ENCODE measurements at places on chromosomes 3 and 15.

GRCh38 chr15:36601952-36602351, 22.5 kb downstream of the CDIN1 start:
- no peak for DNase-seq

- DNase-seq = no peak
These were observed 1029.3 kb upstream of the CFAP20DC start for GRCh38 chr3:60079076-60079475.

DNA sequence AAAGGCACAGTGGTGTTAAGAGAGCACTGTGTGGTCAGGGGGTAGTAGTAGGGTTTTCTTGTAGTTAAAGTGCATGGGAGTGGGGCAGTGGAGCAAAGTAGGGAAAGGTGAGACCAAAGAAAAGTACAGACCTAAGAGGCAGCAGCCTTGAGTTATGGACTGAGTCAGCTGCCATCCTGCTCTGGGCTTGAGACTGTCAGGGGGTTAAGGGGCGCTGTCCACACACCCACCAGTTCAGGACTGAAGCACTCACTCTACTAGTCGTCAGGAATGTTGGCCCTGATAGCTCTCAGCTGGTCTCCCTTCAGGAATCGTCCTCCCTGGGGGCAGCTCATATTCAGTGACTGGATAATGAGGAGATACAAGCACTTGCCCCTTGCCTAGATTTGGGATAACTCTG, 7.9 kb downstream of the CCR4 start:
- DNase-seq = no peak

GRCh38 chr15:90264671-90265070, 801 bp upstream of the NGRN start:
- DNase-seq = no peak

- no peak for DNase-seq
These were observed 27.1 kb upstream of the LIPC start for GRCh38 chr15:58404722-58405121.

DNA sequence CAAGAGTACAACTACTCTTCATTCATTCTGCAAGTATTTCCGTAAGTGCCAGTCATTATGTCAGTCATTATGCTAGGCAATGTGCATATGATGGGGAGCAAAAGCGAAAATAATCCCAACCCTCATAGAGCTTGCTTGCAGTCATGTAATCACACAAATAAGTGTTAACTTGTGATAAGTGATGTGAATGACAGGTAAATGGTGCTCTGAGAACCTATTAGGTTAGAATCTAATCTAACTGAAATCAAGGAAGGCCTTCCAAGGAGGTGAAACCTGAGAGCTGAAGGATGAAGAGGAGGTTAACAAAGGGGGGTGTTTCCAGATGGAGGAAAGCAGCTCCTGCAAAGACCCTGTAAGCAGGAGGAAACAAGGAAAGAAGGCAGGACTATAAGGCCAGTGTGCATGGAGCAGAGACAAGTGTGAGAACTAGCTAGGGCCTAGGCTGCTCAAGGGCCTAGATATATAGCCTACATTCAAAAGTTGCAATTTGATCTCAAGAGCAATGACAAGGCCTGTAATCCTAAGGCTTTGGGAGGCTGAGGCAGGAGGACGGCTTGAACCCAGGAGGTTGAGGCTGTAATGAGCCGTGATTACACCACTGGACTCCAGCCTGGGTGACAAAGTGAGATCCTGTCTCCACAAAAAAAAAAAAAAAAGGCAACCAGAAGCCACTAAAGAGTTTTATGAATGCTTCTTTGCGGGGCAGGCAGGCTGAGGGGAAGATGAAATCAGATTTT, 5.3 kb downstream of the PTPN9 start:
- no peak for DNase-seq

- DNase-seq = no peak
These were observed 84.0 kb upstream of the PXYLP1 start for GRCh38 chr3:141147657-141148056.

DNA sequence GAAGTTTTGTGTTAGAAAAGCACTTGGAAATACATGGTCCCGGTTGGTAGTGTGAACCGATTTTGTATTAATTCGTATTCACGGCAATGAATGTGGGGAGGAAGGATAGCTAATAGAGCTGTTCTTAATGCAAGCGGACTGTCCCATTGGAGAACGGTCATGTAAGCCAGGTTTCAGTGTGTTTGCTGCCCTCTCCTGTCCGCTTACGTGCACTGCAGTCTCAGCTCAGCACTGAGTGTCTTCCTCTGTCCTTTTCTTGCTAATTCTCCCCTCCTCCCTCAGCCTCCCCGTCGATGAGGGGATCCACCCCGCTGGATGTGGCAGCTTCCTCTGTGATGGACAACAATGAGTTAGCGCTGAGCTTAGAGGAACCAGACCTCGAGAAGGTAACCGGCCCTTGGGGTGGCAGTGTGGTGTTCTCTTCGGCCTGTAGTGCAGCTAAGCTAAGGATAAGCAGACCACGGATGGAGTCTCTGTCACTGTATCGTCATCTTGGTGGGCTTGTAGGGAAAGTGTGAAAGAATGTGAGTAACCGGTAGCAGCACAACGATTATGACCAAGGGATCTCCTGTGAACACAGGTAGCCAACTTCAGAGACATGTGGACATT, 267.5 kb upstream of the CHRM5 start:
- DNase-seq = peak; percentile 8

DNA sequence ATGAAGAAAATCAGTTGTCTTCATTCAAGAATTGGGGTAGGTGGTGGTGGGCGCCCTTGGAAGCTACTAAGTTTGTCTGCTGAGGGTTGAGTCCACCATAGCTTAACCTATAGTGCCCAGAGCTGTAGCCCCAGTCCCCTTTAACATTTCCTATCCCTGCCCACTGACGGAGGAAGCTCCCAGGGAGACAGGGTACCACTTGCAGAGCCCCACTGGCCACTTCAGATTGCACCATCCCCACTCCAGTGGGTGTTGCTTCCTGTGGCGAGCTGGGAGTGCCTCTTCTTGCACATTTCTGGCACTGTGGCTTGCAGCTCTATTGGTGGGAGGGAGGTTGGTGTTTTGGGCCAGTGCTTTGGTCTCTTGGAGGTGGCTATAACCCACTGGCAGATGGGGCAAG, 2.7 kb downstream of the PXYLP1 start:
- no peak for DNase-seq

- no peak for DNase-seq
These were observed 143.6 kb downstream of the NAALADL2 start for GRCh38 chr3:175002732-175003143.

DNA sequence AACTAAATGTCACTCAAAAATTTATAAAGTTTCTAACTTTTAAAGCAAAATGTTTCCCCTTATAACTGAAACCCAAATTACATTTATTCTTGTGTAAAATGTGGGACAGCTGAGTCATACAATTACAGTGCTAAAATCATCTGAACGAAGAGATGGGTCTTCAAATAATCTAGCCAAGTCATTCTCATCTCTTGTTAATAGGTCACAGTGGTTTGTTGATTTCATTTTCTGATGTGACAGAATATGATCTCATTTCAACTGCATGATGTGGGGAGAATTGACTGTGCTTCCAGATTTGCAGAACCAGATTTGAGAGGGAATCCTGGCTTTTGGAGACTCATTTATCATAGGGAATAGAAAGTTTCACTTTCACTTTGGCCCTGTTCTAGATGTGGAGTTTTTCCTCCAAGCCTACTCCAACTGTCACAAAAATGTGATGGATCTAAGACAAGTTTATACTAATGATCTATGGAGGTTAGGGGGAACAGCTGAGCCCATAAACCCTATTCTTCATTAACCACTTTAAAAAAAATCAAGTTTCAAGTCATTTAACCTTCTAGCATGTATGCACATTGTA, 685.0 kb downstream of the PDCD6IP start:
- no peak for DNase-seq

- DNase-seq = no peak
These were observed 59.8 kb downstream of the ZNF860 start for GRCh38 chr3:32041316-32041715.

DNA sequence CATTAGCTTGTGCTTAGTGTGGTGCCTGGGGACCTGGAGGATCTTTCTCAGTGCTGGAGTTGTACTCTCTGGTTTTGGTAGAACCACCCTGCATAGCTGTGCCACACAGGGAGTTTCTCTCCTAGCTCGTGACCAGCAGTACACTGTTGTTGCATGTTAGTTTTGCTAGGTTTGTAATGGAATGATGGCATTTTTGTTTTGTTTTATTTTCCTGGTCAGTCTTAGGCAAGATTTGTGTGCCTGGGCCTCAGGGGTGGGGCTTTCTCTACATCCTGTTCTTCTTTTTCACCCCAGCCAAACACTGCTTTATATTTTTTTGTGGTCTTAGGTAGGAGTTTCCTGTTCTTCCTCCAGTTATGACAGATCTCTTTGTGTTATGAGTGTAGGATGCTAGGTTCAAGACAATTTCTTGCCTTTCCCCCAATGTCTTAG, 534.5 kb upstream of the KCNMB2 start:
- DNase-seq = no peak

DNA sequence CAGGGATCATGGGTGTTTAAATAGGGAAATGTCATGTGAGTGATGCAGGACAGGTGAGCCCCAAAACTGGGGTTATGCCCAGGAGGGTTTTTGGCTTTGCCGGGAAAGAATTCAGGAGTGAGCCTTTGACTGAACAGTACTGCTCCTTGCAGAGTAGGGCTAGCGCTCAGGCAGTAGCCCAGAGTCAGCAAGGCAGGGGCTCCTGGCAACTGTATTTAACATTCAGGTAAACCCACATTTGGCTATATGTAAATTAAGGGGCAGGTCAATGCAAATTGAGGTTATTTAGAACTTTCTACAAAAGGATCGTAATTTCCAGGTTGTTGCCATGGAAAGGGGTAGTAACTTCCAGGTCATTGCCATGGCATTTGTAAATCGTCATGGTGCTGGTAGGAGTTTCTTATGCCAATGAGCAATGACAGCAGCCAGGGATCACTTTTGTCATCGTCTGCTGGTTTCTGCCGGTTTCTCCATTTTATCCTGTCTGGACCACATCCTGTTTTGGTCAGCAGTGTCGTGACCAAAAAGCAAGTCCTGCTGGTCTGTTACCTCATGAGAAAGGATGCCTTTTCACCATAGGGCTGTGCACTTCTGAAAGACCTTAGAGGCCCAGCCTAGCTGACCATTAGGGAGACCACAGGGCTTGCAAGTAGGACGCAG, 24.3 kb downstream of the MTHFS start:
- no peak for DNase-seq

- DNase-seq = no peak
These were observed 26.7 kb downstream of the EAF1 start for GRCh38 chr3:15453991-15454625.

DNA sequence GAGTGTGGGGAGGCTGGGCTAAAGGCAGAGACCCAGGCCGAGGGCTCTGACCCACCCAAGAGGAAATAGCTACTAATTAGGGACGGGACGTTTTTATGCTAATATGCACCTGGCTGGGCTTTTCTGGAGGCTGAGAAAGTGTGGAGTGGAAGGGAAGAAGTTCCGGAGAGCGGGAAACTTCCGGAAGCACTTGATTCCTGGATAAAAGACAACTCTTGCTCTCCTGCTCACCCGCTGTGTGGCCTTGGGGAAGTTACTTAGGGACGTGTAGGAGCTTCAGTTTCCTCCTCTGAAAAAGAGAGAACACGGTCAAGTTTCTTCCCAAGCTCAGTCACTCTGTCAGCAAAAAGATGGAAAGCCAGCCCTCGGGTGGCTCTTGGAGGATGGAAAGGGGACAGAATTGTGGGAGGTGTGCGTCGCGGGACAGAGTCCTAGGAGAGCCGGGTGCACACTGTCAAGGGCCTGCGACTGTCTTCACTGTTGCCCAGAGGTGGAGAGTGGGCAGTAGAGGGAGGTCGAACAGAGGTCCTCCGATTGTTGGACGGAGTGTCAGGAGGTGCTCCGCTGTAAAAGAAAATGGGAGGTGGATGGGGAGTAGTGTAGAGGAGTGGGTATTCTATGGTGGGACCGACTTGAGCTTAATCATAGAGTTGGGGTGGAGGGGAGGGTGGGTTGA, 43.2 kb downstream of the EPHB3 start:
- no peak for DNase-seq

DNA sequence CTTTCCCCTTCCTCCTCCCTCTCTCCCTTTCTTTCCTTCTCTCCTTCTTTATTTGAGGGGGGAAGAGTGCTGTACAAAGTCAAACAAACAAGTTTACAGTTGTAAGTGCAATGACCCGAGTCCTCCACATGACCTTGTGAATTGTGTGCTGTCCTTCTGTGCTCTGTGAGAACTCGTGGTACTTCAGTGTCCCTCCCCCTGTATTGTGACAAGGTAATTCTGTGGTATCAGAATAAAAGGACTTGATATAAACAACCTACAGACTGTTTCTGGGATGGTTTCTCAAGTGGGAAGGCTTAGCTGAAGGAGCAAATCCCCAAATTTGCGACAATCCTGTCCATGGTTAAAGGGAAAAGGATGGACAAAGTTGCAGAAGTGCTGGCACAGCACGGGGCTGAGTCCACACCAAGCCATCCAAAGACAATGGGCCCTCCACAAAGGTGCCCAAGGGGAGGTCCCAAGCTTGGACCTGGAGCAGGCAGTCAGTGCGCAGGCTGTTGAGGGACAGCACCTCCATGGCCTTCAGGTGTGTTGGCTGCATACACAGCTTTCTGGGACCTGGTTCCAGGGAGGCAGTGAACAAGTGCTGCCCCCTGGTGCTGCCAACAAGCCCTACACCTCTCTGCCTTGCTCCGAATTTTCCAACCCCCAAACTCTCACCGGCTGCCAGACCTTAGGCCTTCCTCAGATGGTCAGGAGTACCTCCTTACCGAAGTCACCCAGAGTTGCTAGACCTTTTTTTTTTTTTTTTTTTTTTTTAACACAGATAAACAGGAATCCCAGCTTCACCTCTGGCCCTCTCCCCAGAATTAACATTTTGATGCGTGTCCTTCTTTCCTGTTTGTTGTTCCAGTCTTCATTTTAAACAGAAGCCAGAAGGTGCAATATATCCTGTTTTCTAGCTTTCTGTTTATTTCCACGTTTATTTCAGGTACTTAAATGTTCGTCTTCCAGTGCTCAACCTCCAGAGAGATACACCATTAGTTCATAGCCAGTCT, 2.6 kb upstream of the APEH start:
- peak; percentile 56 for DNase-seq

DNA sequence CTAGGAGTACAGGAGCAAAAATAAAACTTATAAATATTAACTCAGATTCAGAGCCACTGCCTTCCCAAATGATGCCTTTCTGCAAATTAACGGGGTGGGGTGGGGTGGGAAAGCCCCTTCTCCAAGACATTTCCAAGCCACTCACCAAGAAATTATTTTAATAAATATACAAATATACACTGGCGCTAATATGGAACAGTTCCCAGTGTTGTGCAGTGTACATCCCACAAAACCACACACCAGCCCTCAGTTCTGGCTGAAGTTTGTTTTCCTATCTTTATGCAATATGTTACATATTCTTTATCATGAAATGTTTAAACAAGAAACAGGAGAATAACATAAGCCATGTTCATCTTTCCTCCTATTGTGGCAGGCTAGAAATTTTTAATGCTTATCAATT, 53.0 kb upstream of the GYG1 start:
- DNase-seq = no peak

GRCh38 chr15:87741350-87741749, 515.2 kb downstream of the NTRK3 start:
- no peak for DNase-seq

DNA sequence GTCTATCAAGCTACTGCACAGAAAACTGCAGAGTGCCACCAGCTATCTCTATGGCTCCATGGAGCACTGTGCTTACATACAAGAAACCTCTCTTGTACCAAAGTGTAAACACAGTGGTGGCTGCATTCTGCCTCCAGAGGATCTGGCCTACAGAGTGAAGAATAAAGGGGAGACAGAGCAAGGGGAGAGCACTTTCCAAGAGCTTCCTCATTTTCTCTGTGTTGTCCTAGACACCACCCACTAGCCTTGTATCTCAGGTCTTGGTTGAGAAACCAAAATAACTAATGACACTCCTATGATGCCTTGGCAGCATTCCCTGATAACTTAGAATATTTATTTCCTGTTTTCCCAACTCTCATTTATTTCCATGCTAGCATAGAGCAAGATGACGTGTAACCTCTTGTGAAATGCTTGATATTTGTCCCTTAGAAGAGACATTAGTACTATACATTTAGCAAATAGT, 56.9 kb upstream of the PHLDB2 start:
- DNase-seq = no peak

Data from stimulated activated CD8-positive, alpha-beta memory T cell treated with anti-CD3 and anti-CD28 coated beads, Interleukin-4, amount 100 ng/mL, for 1 hour (primary cell).